Fibroblast of lung (primary cell): ENCODE measurements at places on chromosomes 2 and 18.

- no peak for DNase-seq
Observed at GRCh38 chr2:215514516-215514915, 78.6 kb upstream of the FN1 start.

GRCh38 chr2:40178171-40178778, 273.6 kb downstream of the SLC8A1 start:
- no peak for DNase-seq

- DNase-seq: no peak
Observed at GRCh38 chr2:222774941-222775340, 85.9 kb upstream of the ACSL3 start.

GRCh38 chr2:39437522-39438296, 624 bp upstream of the MAP4K3 start:
- peak; percentile 32 for DNase-seq

GRCh38 chr2:16251511-16252225, 311.3 kb downstream of the MYCN start:
- no peak for DNase-seq

DNA sequence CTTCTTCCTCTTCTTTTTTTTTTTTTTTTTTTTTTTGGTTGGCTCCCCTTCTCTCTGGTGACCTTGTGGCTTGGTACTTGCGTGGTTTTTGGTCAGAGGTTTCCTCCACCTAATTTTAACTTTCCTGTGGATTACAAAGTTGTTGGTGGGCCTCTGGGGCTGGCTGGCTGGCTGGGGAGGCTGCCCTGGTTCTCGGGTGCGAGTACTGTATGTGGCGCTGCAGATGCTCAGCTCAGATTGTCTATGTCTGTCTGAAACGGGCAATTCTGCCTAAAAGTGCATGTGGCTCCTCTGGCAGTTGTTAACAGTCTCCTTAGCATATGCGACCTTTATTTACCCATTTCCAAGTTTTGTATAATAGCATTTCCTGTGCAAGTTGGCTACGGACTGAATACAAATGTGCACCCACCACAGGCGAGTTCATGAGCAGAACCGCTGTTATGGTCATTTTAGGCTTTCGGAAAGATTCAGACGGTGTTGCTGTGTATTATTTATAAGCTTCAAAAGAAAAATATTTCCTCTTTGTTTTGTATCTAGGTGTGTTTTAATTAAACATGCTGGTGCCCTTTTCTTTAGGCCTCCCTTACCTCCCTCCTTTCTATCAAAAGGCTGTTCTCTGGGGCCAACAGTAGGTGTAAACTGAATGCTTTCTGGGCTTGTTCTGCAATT, 4.4 kb downstream of the TBR1 start:
- DNase-seq: no peak

- no peak for DNase-seq
Observed at GRCh38 chr2:85578243-85579180, 1.1 kb downstream of the VAMP8 start.

- DNase-seq: no peak
Observed at GRCh38 chr2:181563101-181563692, 93.7 kb downstream of the CERKL start.

GRCh38 chr18:32315881-32316280, 126.0 kb downstream of the MEP1B start:
- DNase-seq: peak; percentile 26

DNA sequence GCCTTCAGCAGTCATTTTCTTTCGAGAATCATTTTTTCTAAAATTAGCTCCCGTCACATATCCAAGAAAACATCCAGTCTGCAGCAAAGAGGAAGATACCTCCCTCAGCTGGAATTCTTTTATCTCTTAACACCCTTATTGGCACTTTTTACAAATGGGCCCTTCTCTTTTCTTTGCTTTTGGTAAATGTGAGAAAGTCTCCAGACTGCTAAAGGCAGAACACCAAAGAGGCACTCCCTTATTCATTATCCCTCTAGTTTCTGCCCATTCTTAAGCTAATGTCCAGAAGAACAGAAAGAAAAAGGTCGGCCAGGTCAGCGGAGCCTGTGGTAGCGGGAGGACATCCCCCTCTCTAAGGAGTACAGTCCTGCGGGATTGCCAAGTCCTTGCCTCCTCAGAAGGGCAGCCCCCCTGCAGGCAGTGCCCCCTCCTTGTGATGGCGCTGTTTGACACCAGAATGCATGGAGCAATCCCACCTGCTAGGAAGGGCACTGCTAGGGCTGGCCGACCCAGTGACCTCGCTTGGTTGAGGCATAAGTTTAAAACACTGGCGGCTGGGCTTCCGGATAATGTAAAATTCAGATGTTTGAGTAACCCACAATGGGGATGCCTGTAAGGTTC, 34.0 kb downstream of the ST6GAL2 start:
- no peak for DNase-seq

- DNase-seq: no peak
Observed at GRCh38 chr2:31057691-31058090, 80.5 kb downstream of the GALNT14 start.

GRCh38 chr2:197207106-197207505, 103.5 kb downstream of the ANKRD44 start:
- no peak for DNase-seq

- DNase-seq: no peak
Observed at GRCh38 chr2:70957798-70958197, 20.6 kb upstream of the ANKRD53 start.

- peak; percentile 97 for DNase-seq
Observed at GRCh38 chr2:182077448-182078142, 91.9 kb downstream of the PPP1R1C start.

DNA sequence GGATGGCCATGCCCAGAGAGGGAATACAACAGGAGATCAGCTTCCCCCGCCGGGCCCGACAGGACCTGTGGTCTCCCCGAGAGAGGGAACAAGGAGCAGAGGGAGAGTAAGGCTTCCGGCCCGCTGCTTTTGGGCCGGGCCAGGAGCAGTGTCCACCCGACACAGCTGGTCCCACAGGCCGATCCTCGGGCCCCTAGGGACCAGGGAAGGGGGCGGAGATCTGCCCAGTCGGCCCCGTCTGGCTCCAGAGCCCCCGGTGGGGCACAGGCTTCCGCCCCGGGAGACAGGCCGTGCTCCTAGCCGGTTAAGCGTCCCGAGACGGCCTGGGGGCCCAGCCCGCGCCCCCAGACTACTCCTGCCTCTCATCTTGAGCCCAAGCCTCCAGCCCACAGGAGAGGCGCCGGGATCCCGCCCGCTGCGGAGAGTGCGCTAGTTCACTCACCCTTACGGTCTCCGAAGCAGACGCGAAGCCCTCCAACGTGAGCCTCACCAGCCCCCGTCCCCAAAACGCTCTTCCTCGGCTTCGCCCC, at the start of gene MCFD2:
MCFD2 (minus strand) TSS at position 526 of the 530 bp plus-strand sequence. CDS start 6,635 bp downstream, outside the sequence.
- DNase-seq: peak; percentile 23

DNA sequence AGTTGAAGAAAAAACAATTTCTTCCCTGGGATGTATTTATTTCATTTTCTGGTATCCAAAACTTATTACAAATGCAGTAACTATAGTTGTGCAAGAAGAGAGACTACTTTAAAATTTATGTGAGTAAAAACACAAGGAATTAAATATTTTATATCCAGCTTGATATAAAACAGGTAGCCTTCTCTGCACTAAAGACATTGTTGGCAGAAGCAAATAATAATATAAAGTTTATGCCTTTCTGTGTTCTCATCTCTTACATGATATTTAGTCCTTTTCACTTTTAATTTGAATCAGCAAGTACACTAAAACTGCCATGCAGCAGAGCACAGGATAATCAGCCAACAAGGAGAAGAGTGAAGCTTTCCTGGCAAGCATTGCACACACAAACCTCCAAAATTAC, 352.7 kb downstream of the ARL6IP6 start:
- DNase-seq: no peak

DNA sequence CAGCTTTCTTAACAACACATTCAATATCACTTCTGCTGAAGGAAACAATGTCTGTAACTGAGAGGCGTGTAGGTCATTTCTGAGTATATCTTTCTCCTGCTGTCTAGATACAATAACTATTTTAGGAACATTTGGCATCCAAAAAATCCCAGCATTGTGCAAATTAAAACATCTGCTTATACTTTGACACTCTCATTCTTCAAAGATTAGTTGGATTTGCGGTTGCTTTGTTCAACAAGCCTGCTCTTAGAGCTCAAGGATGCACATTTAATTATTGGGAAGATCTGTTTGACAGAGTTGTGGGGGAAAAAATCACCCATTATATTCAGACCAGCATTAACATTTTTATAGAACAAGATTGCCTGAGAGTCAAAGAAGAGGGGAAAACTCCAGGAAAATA, 449.5 kb upstream of the HNRNPA3 start:
- no peak for DNase-seq

GRCh38 chr2:5102823-5103222, 589.4 kb upstream of the SOX11 start:
- no peak for DNase-seq
